ENCODE measurements at places on chromosomes 6 and 20. TPM values are rescaled to one million over a fixed set of nuclear protein-coding genes. Genes with fewer than 3 reads are reported as not detected.

TMEM170B gene
- total RNA-seq, result 7.1 TPM

DNA sequence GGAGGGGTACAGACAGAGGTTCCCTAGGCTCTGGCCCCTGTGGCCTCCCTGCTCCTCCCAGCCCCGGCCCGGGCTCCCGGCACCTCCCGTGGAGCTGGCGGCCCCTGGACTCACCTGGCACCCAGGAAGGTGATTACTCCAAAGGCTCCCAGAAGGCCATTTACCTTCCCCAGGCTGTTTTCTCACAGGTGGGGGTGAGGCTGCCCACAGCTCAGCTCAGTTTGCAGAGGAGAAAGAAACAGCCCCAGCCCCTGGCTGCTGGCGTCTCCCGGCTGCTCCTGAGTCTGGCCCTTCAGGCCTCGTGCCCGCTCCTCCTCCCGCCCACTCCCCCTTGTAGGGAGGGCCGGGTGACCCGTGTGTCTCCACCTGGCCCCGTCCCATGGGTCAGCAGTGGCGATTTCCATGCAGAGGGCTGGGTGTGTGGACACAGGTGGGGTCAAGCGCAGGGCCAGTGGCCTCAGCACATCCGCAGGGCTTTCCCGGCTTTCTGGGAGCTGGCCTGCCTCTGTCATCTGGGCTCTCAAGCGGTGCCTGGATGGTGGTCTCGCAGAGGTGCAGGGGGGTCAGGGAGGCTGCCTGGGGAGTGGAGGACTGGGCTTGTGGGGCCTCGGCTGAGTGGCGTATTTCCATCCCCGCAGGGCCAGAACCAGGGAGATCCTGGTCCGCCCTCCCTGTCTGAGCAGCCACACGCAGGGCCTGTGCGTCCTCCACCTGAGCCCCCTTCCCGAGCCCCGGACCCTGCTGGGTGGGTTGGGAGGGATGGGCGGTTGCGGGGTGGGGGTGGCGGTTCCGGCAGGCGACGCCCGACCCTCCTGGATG, 20.2 kb upstream of the GATA5 start:
- H3K4me3 ChIP-seq, result no peak overlapping the region
- no peaks in the 10 kb centered on the region for H3K27me3 ChIP-seq
- no peak for DNase-seq
- no peak overlapping the region for H3K27ac ChIP-seq
- H3K36me3 ChIP-seq, result no peaks in the 10 kb centered on the region

GRCh38 chr6:70125602-70126001, 177.3 kb downstream of the COL9A1 start:
- H3K27ac ChIP-seq, result no peak overlapping the region
- no peaks in the 10 kb centered on the region for H3K4me1 ChIP-seq
- H3K36me3 ChIP-seq, result no peaks in the 10 kb centered on the region
- DNase-seq, result no peak
- H3K4me3 ChIP-seq, result no peak overlapping the region
- no peaks in the 10 kb centered on the region for H3K27me3 ChIP-seq

PSORS1C1 gene
- 2.1 TPM for total RNA-seq

- no peaks in the 10 kb centered on the region for H3K27me3 ChIP-seq
- no peak for DNase-seq
- no peaks in the 10 kb centered on the region for H3K4me1 ChIP-seq
Measured at GRCh38 chr6:150600010-150600300, 270 bp downstream of the PLEKHG1 start.

GABRR1 gene
- not detected for total RNA-seq

GUCA1A gene
- total RNA-seq, result not detected

CPNE1 gene
- 166 TPM for total RNA-seq

DNA sequence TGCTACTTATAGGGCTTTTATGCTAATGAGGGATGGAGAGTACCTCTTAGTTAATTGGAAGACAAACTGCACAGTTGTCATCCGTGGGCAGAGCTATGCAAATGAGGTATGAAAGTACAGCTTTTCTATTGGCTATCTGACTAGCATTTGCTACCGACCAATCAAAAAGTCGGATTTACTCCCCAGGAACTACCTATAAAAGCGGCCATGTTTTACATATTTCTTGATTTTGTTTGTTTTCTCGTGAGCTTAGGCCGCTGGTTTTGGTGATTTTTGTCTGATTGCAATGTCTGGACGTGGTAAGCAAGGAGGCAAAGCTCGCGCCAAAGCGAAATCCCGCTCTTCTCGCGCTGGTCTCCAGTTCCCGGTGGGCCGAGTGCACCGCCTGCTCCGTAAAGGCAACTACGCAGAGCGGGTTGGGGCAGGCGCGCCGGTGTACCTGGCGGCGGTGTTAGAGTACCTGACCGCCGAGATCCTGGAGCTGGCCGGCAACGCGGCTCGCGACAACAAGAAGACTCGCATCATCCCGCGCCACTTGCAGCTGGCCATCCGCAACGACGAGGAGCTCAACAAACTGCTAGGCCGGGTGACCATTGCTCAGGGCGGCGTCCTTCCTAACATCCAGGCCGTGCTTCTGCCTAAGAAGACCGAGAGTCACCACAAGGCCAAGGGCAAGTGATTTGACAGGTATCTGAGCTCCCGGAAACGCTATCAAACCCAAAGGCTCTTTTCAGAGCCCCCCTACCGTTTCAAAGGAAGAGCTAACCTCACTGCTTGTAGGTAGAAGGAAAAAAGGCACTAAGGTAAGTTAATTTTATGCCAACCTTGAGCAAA, 36.9 kb downstream of the HFE start:
- DNase-seq, result peak; percentile 82
- peak overlapping the region; percentile 93 for H3K4me3 ChIP-seq
- no peaks in the 10 kb centered on the region for H3K36me3 ChIP-seq
- H3K27ac ChIP-seq, result peak overlapping the region; percentile 97
- peaks cover 17% of the 10 kb centered on the region for H3K4me1 ChIP-seq
- H3K27me3 ChIP-seq, result no peaks in the 10 kb centered on the region

- no peaks in the 10 kb centered on the region for H3K4me1 ChIP-seq
- H3K4me3 ChIP-seq, result no peak overlapping the region
- H3K36me3 ChIP-seq, result no peaks in the 10 kb centered on the region
- no peak overlapping the region for H3K27ac ChIP-seq
- no peak for DNase-seq
Measured at GRCh38 chr6:20740088-20740487, 205.8 kb downstream of the CDKAL1 start.

GRCh38 chr6:74606582-74607071, 599.2 kb downstream of the COL12A1 start:
- no peak overlapping the region for H3K27ac ChIP-seq
- no peak overlapping the region for H3K4me3 ChIP-seq
- no peaks in the 10 kb centered on the region for H3K36me3 ChIP-seq
- no peak for DNase-seq

POU3F2 gene
- total RNA-seq, result not detected

ANKRD66 gene
- total RNA-seq, result not detected

DNA sequence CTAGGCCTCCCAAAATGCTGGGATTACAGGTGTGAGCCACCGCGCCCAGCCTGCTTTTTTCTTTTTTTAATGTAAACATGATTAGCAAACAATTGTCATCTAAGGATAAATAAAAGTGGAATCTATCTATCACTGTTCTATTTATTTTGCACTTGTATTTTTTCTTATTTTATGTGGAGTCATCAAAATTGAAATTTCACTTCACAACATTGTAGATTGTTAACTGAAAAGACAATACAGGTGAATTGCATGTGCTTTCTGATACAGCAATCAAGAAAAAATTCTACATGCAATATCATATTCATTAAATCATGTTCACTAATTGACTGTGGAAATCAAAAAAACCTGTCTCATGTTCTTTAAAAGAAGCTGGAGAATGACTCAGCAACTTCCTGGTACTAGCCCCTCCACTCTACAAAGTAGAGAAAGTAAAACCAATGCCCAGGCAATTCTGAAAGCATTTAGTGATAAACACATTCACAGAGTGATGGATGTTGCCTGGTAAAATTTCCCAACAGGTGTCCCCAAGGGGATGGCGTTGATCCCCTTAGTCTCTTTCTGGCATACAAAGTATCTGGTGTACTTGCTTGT, 10.7 kb upstream of the RFX6 start:
- H3K27me3 ChIP-seq, result no peaks in the 10 kb centered on the region
- H3K4me3 ChIP-seq, result no peak overlapping the region
- no peak overlapping the region for H3K27ac ChIP-seq
- DNase-seq, result no peak
- no peaks in the 10 kb centered on the region for H3K4me1 ChIP-seq
